Stimulated activated CD8-positive, alpha-beta memory T cell treated with anti-CD3 and anti-CD28 coated beads, Interleukin-7, amount 100 ng/mL, for 24 hours (primary cell): ENCODE measurements at places on chromosomes 5 and 9.

GRCh38 chr5:170297589-170298462 lies at the start of gene LCP2:
LCP2 (minus strand) TSS chr5:170297777; CDS start chr5:170297611, 166 bp downstream.
- DNase-seq: no peak

GRCh38 chr9:37769306-37769705 lies 15.6 kb downstream of the EXOSC3 start:
- no peak for DNase-seq

GRCh38 chr5:150599917-150600511 lies 40.4 kb upstream of the SYNPO start:
- no peak for DNase-seq

DNA sequence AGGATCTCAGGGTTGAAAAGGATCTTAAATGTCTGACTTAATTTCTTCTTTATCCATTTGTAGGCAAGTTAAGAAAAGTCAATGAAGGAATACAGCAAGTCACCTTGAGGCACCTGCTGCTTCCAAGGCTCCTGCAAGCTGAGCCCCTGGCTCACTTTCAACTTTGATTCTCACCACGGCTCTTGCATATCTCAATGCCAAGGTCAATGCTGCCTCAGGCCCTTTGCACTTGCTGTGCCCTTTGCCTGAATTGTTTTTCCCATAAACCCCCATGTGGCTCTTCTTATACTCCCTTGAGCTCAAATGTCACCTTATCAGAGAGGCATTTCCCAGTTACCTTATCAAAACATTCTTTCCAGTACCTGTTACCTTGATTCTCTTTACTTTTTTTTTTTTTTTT lies 144.3 kb upstream of the RAPGEF1 start:
- no peak for DNase-seq

- DNase-seq: no peak
Observed at GRCh38 chr9:14323985-14324650, 10.2 kb upstream of the NFIB start.

DNA sequence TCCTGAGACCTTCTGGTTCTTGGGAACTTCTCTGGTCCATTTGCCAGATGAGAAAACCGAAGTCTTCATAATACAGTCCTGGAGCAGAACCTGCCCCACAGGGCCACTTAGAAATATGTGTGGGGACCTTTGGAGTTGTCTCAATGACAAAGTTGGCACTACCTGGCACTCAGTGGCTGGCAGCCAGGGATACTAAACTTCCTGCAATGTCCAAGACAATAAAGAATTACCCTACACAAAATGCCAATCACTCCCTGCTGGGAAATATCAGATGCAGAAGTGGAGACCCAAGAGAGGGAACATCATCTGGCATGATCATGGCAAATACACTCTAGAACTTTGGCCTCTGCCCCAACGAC lies 29.6 kb downstream of the ADRB2 start:
- DNase-seq: no peak

GRCh38 chr9:89621676-89622075 lies 16.9 kb downstream of the GADD45G start:
- DNase-seq: no peak

GRCh38 chr5:59238126-59238902 lies 655.2 kb downstream of the PDE4D start:
- no peak for DNase-seq

GRCh38 chr9:118091711-118092500 lies 387.7 kb downstream of the TLR4 start:
- DNase-seq: no peak

DNA sequence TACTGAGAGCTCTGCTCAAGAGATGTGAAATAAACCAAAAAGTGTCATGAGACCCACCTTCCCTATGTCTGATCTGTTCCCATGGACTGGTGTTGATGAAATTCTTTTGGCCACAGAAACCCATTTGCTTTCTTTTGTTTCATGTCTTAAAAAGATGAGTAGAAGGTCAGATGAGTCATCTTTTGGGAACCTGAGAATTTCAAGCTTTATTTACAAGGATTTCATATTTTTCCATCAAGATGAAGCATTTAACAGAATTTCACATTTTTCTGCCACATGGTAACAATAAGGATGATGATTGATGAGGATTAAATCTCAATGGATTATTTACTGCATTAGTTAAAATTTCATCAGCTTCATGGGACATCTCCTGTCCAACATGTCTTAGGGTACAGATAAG lies 337.8 kb downstream of the DEPDC1B start:
- DNase-seq: no peak

DNA sequence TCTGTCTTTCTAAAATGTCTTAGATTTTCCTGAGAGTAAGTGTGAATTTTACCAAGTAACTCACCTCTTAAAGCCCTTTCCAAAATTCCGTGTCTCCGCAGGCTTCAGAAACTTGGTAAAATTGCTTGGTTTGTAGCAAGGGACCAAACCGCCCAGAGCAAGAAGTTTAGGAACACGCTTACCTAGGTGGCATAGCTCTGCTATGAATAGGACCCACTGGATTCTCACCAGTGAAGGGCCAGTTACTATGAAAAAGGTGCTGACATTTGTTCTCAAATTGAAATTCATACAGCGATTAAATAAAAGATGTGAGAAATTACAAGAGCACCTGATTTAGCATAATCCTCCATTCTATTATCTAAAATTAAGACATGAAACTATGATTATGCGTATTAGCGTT lies 6.7 kb downstream of the NME5 start:
- no peak for DNase-seq

DNA sequence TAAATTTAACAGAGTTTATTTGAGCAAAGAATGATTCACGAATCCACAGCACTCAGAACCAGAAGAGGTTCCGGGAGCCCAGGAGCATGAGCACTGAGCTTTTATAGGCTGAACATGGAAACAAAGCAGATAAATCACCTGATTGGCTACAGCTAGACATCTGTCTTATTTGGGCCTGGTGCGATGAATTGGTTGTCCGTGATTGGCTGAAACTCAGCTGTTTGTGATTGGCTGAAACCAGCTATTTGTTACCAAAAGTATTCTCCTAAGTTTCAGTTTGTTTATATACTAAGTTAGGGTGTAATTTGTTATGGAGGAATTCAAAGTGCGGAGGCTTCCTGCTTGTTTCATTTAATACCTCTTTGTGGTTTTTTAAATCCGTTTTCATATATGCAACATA lies 15.8 kb upstream of the LCP2 start:
- DNase-seq: no peak

GRCh38 chr9:25939126-25939525 lies 260.9 kb upstream of the TUSC1 start:
- no peak for DNase-seq

- no peak for DNase-seq
Observed at GRCh38 chr9:136658849-136659535, 3.7 kb upstream of the EGFL7 start.

DNA sequence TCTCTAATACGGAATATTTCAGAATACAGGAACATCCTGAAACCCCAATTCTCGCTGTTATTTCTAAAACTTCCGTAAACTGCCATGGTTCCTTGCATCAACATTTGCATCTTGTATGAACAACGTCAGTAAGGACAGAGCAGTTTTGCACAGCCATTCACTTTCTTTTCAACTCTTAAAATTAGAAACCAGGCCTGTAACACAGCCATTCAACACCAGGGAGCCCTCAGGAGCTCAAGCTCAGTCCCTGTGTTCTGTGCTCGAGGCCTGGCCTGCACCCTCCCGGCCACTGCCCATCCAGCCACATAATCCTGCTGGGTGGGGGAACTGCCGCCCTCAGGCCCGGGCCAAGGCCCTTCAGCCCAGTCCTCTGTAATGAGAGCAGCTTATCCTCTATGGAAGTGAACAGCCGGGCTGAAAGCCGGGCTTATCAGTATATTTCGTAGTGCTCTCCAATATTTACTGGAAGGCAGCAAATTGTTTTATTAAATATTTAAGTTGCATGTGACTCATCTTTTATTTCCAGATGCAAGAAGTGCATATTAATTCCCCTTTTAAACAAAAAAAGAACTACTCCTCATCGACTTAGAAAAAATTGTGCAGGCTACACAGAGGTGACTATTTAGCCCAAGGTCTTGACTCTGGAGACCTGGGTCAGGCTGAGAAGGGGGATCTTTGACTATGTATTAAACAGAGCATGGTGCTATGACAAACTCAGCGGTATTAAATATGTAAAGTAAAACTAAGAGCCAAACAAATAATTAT lies 33.2 kb upstream of the SLC6A3 start:
- DNase-seq: no peak
